ENCODE measurements at places on chromosomes 2 and 18.

- DNase-seq, result no peak
These were observed 30.9 kb downstream of the SLC4A3 start for GRCh38 chr2:219658196-219658846.

- DNase-seq, result no peak
These were observed 115.6 kb downstream of the SEPTIN10 start for GRCh38 chr2:109497911-109498870.

DNA sequence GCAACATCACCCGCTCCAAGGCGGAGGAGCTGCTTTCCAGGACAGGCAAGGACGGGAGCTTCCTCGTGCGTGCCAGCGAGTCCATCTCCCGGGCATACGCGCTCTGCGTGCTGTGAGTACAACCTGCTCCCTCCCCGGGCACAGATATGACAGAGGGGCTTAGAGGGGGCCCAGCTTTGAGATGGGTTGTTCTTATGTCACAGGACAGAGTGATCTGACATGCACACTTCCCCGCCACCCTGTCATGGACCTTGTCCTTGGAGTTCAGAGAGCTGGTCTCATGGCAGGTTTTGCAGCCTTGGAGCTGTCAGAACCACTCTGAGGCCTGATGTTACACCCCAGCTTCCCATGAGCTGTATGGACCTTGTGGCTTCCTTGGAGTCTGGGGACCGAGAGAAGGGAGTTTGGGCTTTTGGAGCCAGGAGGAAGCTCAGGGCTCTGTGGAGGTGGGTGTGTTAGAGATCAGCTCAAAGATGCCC is 398 bp downstream of the INPP5D start:
- DNase-seq, result no peak

- DNase-seq, result no peak
These were observed 79.1 kb downstream of the MOGAT1 start for GRCh38 chr2:222750533-222750932.

- no peak for DNase-seq
These were observed 5.8 kb upstream of the SEMA4C start for GRCh38 chr2:96875498-96876268.

DNA sequence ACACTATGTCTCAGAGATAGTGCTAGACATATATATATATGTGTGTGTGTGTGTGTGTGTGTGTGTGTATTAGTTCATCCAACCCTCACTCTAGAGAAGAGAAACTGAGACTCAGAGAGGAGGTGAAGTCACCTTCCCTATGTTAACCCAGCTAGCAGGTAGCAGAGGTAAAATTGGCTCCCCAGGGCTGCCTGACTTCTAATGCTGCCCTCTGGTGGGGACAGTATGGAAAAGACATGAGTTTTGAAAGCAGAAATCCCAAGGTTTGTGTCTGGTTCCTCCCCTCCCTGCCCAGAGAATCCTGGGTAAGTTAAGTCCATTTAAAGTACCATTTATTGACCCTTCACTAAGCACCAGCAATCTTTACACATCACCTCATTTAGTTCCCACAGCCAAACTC is 137.7 kb downstream of the THNSL2 start:
- no peak for DNase-seq

All from hippocampal formation (tissue), 2 donors.